ENCODE measurements at places on chromosomes 7 and 10. TPM values are rescaled to one million over a fixed set of nuclear protein-coding genes. Genes with fewer than 3 reads are reported as not detected.

The PAX4 gene
- not detected for polyA plus RNA-seq

DNA sequence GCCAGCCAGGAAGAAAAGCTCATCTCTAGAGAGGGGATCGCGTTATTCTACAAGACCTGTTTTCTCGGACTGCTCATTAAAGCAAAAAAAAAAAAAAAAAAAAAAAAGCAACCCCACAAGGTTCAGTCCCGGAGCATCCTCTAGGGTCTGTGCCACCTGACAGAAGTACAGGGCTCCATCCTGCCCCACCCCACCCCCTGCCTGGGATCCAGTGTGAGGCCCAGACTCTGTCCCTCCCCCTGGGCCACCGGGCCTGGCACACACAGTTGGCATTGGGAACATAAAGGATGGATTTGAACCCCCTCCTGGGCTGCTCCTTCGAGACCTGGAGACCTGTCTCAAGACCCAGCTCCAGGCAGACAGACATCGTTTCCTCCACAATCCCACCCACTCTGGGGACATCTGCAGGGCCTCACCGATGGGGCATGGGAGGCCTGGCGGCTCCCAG, 688 bp downstream of the ORAI2 start:
- no peaks in the 10 kb centered on the region for H3K36me3 ChIP-seq
- peaks cover 51% of the 10 kb centered on the region for H3K4me1 ChIP-seq
- H3K4me3 ChIP-seq: peak overlapping the region; percentile 70
- DNase-seq: no peak

GRCh38 chr10:72910705-72911104, 17.2 kb downstream of the OIT3 start:
- no peak overlapping the region for H3K27ac ChIP-seq
- no peaks in the 10 kb centered on the region for H3K36me3 ChIP-seq
- H3K4me3 ChIP-seq: no peak overlapping the region
- DNase-seq: no peak

- H3K27me3 ChIP-seq: no peaks in the 10 kb centered on the region
- DNase-seq: no peak
- H3K36me3 ChIP-seq: no peaks in the 10 kb centered on the region
- H3K4me1 ChIP-seq: no peaks in the 10 kb centered on the region
Measured at GRCh38 chr7:2585446-2585845, 26.7 kb downstream of the IQCE start.

The ZNF467 gene
- polyA plus RNA-seq: 1.3 TPM

- no peaks in the 10 kb centered on the region for H3K36me3 ChIP-seq
- DNase-seq: no peak
- H3K4me1 ChIP-seq: no peaks in the 10 kb centered on the region
Measured at GRCh38 chr7:137667633-137668387, 179.0 kb downstream of the DGKI start.

DNA sequence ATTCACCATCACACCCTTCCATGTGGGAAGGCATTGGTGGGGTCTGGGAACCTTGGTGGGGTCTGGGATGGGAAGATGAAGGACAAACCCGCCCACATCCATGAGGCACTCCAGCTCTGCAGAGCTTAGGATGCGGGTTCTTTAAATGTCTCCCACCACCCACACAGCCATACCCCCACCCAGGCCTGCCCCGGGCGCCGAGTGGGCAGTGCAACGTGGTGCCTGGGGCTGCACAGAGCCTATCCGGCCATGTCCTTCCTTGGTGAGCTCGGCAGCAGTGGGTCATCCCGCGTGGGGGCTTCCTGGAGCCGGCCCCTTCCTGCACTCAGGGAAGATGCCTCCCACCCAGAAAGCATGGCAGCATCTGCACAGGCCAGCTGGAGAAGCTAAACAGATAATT, 163.5 kb upstream of the TCERG1L start:
- H3K4me3 ChIP-seq: no peak overlapping the region
- DNase-seq: no peak
- H3K27ac ChIP-seq: no peak overlapping the region
- H3K36me3 ChIP-seq: no peaks in the 10 kb centered on the region

The LEP gene
- not detected for polyA plus RNA-seq

DNA sequence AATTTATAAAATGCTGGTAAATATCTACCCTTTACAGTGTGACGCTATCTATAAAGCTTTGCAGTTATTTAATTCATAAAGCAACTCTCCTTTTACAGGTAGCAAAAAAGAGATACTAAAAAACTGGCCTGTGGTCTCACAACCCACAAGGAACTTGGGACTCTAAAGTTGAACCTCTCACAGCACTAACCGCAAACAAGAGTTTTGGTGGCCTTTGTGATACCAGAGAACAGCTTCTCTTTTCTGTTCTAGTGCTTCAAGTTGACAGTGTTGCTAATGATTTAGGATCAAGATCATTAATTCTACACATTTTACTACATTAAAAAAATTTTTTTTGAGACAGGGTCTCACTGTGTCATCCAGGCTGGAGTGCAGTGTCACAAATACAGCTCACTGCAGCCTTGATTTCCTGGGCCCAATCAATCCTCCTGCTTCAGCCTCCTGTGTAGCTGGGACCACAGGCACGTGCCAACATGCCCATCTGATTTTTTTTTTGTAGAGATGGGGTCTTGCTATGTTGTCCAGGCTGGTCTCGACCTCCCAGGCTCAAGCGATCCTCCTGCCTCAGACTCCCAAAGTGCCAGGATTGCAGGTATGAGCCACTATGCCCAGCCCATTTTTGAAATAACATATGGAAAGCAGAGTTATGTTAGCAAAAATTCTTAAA, 56.0 kb upstream of the ST8SIA6 start:
- DNase-seq: no peak
- no peak overlapping the region for H3K4me3 ChIP-seq
- H3K36me3 ChIP-seq: no peaks in the 10 kb centered on the region
- H3K27me3 ChIP-seq: no peaks in the 10 kb centered on the region

The C10orf105 gene
- polyA plus RNA-seq: 0.23 TPM

GRCh38 chr10:24215603-24216002, 6.7 kb downstream of the KIAA1217 start:
- DNase-seq: no peak
- no peaks in the 10 kb centered on the region for H3K27me3 ChIP-seq
- no peaks in the 10 kb centered on the region for H3K36me3 ChIP-seq
- H3K4me3 ChIP-seq: no peak overlapping the region

GRCh38 chr7:38398725-38399321, 125.4 kb upstream of the TARP start:
- H3K36me3 ChIP-seq: no peaks in the 10 kb centered on the region
- H3K27me3 ChIP-seq: no peaks in the 10 kb centered on the region
- no peak overlapping the region for H3K4me3 ChIP-seq

DNA sequence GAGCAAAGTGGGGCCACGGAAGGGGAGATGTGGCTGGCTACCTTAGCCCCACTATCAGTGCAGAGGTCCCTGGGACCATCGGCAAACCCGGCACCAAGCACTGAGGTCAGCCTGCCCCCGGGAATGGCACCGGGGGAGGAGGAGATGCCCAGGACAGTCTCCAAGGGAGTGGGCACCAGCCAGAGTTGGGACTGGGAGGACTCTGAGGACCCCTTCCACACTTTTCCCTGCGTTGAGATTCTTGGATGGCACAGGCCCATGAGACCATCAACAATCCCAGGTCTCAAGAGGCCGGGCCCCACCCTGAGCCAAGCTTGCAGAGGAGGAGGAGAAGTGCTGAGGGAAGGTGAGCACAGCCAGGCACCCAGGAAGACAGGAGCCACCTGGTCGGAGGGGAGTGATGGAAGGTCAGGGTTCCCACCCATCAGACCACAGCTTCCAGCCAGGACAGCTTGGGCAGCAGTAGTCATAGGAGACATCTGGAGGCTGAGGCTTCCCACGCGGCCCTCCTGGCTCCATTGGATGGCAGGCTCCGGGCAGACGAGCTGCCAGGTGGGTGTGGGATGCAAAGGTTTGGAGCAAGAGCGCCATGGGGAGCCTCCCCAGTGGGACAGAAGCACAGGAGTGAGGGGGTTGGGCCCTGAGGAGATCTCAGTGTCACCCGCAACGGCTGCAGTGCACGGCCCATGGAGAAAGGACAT, 2.6 kb upstream of the OPN4 start:
- H3K27ac ChIP-seq: no peak overlapping the region
- H3K4me3 ChIP-seq: no peak overlapping the region
- no peaks in the 10 kb centered on the region for H3K4me1 ChIP-seq
- no peak for DNase-seq

- H3K4me3 ChIP-seq: no peak overlapping the region
- no peaks in the 10 kb centered on the region for H3K36me3 ChIP-seq
- DNase-seq: no peak
- no peak overlapping the region for H3K27ac ChIP-seq
- H3K27me3 ChIP-seq: no peaks in the 10 kb centered on the region
Measured at GRCh38 chr7:136874393-136875032, 6.1 kb downstream of the CHRM2 start.

- no peaks in the 10 kb centered on the region for H3K36me3 ChIP-seq
- H3K4me1 ChIP-seq: no peaks in the 10 kb centered on the region
- H3K4me3 ChIP-seq: no peak overlapping the region
- no peaks in the 10 kb centered on the region for H3K27me3 ChIP-seq
- no peak for DNase-seq
Measured at GRCh38 chr7:34313289-34313688, 344.7 kb upstream of the NPSR1 start.

GRCh38 chr7:44333911-44334733, 8.7 kb upstream of the CAMK2B start:
- H3K4me1 ChIP-seq: no peaks in the 10 kb centered on the region
- H3K27ac ChIP-seq: no peak overlapping the region
- no peaks in the 10 kb centered on the region for H3K27me3 ChIP-seq
- DNase-seq: no peak
- no peak overlapping the region for H3K4me3 ChIP-seq

DNA sequence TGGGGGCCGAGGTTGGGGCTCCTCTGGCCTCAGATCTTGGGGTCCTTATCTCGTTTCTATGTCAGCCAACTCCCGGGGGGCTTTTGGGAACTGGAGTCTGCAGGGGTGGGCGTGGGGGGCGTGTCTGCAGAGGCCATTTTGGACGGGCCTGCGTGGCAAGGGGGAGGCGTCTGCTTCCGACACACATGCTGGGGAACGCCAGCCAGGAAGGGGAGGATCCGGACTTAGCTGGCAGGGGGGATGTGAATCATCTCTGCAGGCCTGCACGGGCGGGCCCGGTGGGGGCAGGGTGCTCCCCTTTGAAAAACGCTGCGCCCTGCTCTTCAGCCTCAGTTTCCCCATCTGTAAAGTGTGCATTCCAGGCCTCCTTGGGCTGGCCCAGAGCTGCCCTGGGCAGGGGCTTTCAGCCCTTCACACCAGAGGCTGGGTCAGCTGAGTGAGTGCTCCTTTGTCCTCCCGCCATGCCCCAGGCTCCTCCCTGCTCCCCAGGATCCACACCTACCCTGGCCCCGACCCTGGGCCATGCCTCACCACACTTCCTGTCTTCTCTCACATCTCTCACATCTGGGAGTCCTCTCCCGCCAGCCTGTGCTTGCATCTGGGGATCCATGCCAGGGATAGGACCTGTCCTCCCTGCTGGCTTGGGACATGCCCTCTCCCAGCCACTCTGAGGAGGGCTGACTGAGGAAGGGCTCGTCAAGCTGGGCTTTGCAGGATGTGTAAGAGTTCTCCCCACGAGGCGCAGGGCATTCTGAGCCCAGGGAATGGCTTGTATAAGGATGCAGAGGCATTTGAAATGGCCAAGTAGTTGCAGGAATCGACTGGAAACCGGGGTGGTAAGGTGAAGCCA, 172.6 kb upstream of the TNRC18 start:
- H3K27ac ChIP-seq: peak overlapping the region; percentile 66
- peaks cover 18% of the 10 kb centered on the region for H3K27me3 ChIP-seq
- no peaks in the 10 kb centered on the region for H3K36me3 ChIP-seq

The PHTF2 gene
- 13.7 TPM for polyA plus RNA-seq

- DNase-seq: no peak
- H3K4me1 ChIP-seq: no peaks in the 10 kb centered on the region
- no peaks in the 10 kb centered on the region for H3K27me3 ChIP-seq
- H3K4me3 ChIP-seq: no peak overlapping the region
Measured at GRCh38 chr7:83532219-83532618, 116.7 kb downstream of the SEMA3E start.

The PDE1C gene
- not detected for polyA plus RNA-seq

DNA sequence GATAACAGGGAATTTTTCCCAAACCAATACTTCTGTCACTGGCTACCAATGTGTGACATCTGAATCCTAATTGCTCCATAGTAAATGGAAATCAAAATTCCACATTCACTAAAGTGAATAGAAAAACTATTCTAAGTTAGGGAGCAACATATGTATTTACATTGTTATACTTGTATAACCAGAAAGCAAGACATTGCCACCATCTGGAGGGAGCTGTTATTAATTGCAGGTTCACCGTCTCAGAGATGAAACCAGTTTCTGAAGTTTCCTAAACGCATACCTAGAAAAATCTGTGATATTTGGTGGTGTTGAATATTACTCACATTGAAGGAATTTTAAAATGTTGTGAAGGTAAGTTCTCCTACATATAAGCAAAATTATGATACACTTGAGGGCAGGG, 390.1 kb downstream of the NXPH1 start:
- H3K4me1 ChIP-seq: no peaks in the 10 kb centered on the region
- no peak overlapping the region for H3K27ac ChIP-seq
- no peaks in the 10 kb centered on the region for H3K27me3 ChIP-seq
- no peak for DNase-seq
- H3K36me3 ChIP-seq: no peaks in the 10 kb centered on the region
- H3K4me3 ChIP-seq: no peak overlapping the region

The MEIG1 gene
- 0.67 TPM for polyA plus RNA-seq

GRCh38 chr7:24831240-24831639, 74.0 kb upstream of the GSDME start:
- H3K27ac ChIP-seq: no peak overlapping the region
- no peak for DNase-seq
- H3K4me3 ChIP-seq: no peak overlapping the region
- H3K27me3 ChIP-seq: no peaks in the 10 kb centered on the region
- H3K4me1 ChIP-seq: peaks cover 25% of the 10 kb centered on the region

- H3K4me3 ChIP-seq: peak within 1 kb of the TSS; percentile 87
- H3K36me3 ChIP-seq: peaks cover 13% of the 10 kb centered on the region
- DNase-seq: peak; percentile 50
- H3K27me3 ChIP-seq: no peaks in the 10 kb centered on the region
- peaks cover 28% of the 10 kb centered on the region for H3K4me1 ChIP-seq
Measured at GRCh38 chr10:89301721-89302445, at the start of gene IFIT2. Gene IFIT2 (plus strand): TSS chr10:89302046. CDS start chr10:89302124, 78 bp downstream.

The JAZF1 gene
- 5.1 TPM for polyA plus RNA-seq

DNA sequence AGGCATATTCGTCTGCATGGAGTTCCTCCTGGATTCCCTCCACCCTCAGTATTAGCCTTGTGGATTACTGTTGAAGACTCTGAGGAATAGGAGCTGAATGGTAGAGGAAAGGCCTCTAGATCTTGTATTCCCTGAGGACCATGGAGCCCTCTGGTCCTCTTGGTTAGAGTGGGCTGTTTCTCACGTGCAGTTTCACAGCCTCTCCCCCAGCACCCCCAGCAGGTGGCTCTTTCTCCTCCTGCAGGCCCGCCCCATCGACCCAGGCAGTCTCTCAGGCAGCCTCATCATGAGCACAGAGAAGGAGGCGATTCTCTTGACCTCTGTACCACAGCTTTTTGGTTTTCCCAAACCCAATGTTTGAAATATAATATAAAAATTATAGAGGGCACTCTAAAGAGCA, 102.0 kb downstream of the WNT2 start:
- H3K4me3 ChIP-seq: no peak overlapping the region
- DNase-seq: no peak

The EPO gene
- polyA plus RNA-seq: not detected

GRCh38 chr10:132962623-132963429, 20.5 kb upstream of the CFAP46 start:
- no peaks in the 10 kb centered on the region for H3K27me3 ChIP-seq
- H3K4me1 ChIP-seq: no peaks in the 10 kb centered on the region
- peak overlapping the region; percentile 35 for H3K27ac ChIP-seq

The LRGUK gene
- not detected for polyA plus RNA-seq

- H3K27ac ChIP-seq: no peak overlapping the region
- no peaks in the 10 kb centered on the region for H3K36me3 ChIP-seq
- H3K4me1 ChIP-seq: peaks cover 21% of the 10 kb centered on the region
- no peak overlapping the region for H3K4me3 ChIP-seq
- no peaks in the 10 kb centered on the region for H3K27me3 ChIP-seq
- no peak for DNase-seq
Measured at GRCh38 chr10:58264780-58265179, 2.9 kb downstream of the IPMK start.
